Memory B cell (primary cell): ENCODE measurements at places on chromosomes 2 and 18.

DNA sequence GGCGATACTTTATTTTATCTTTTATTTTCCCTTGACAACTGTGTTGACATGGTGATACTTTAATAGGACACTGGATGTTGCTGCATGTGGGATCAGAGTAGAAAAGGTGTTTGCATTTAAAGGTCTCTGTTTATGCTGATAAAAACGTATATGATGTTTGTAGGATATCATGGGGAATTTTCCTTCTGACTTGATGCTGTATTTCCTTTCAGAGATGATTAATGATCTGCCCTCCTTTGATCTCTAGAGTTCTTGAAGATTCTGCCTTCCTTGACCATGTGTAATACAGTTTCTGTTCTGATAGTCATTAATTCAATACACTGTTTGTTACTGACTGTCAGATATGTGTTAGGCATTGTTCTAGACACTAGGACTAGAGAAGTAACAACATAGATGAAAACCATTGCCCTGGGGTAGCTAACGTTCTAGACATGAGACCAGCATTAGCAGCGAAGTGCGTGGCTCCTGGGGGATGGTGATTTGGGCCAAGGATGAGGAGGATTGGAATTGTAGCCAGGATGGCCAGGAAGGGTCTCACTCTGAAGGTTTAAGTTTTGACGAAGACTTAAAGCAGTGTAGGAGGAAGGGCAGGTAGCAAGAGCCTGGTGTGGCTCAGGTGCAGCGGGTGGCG lies 2.8 kb downstream of the ATG4B start:
- peaks cover 12% of the 10 kb centered on the region for H3K36me3 ChIP-seq
- H3K27ac ChIP-seq = peak overlapping the region; percentile 8
- no peak for DNase-seq
- peaks cover 38% of the 10 kb centered on the region for H3K4me1 ChIP-seq
- no peaks in the 10 kb centered on the region for H3K27me3 ChIP-seq

GRCh38 chr2:121617042-121617599 lies 32.1 kb downstream of the CLASP1 start:
- no peak overlapping the region for H3K27ac ChIP-seq
- no peak for DNase-seq
- no peak overlapping the region for H3K4me3 ChIP-seq
- H3K27me3 ChIP-seq = no peaks in the 10 kb centered on the region
- peaks cover 2% of the 10 kb centered on the region for H3K36me3 ChIP-seq
- peaks cover 4% of the 10 kb centered on the region for H3K4me1 ChIP-seq

- no peak overlapping the region for H3K27ac ChIP-seq
- no peaks in the 10 kb centered on the region for H3K36me3 ChIP-seq
- H3K27me3 ChIP-seq = no peaks in the 10 kb centered on the region
- H3K4me3 ChIP-seq = no peak overlapping the region
Measured at GRCh38 chr18:78528411-78529258, 451.0 kb upstream of the SALL3 start.

DNA sequence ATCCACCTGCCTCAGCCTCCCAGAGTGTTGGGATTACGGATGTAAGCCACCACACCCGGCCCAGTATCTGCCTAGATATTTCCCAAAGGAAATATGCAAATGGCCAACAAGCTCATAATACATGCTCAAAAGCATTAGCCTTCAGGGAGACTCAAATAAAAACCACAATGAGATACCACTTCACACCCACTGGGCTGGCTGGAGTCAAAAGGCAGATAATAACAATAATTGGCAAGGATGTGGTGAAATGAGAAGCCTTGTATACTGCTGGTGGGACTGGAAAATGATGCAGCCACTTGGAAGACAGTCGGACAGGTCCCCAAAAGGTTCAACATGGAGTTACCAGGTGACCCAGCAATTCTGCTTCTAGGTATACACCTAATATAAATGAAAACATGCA lies 20.5 kb upstream of the ZNF516 start:
- peaks cover 7% of the 10 kb centered on the region for H3K4me1 ChIP-seq
- peaks cover 6% of the 10 kb centered on the region for H3K27me3 ChIP-seq
- H3K27ac ChIP-seq = no peak overlapping the region

DNA sequence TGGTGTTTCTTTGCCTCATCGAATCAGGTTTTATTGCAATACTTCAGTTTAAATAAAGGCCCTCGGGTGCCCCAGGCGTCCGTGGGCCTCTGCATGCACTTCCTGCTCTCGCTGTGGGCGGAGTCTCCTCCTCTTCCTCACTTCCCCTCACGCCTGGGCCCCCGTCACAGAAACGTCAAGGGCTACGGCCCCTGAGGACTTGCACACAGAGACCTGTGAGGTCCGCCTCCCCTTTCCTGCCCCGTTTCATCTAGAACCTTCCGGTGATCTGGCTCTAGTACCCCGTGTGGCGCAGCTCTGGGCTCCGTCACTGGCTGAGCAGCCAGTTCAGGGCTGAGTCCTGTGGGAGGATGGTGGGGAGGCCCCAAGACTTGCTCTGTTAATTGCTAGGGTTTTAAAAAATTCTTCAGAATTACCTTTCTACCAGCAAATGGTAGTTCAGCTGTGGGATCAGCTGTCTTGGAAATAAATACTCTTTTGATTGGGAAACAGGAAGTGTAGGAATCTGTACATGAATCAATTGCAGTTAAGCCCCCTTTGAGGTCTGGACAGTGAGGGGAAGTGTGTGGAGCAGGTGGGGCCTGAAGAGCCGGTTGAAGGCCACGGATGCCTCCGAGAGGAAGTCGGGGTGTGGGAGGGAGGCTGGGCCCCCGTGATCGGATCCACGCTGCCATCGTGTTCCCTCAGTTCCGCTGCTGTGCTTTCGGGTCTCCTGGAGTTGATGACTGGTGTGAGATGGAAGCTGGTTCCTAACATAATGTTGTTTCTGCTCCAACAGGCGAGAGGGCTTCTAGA lies 10.2 kb downstream of the NFATC1 start:
- peak; percentile 93 for DNase-seq
- peak overlapping the region; percentile 77 for H3K4me3 ChIP-seq
- peaks cover 14% of the 10 kb centered on the region for H3K36me3 ChIP-seq
- H3K27ac ChIP-seq = peak overlapping the region; percentile 99
- peaks cover 39% of the 10 kb centered on the region for H3K4me1 ChIP-seq
- H3K27me3 ChIP-seq = no peaks in the 10 kb centered on the region
